Activated CD4-positive, CD25-positive, alpha-beta regulatory T cell (primary cell): ENCODE measurements at places on chromosomes 2 and 18.

DNA sequence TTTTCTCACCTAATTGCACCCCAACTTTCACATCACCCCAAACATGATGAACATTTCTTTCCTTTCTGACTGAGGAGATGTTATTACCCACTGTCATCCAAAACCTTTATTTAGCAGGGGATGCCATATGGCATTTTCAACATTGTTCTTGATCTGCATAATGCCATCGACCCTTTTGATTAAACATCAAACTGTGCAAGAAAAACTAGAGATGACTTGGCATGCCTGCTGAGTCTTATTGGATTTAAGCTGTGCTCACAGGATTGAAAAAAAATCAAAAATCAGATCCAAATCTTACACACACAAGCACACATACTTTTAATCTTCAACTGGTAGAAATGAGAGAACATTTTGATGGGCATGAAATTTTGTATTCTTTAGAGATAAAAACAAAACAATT is 536.0 kb downstream of the TMX3 start:
- no peak for DNase-seq

GRCh38 chr2:26696351-26696816 is 3.9 kb downstream of the KCNK3 start:
- no peak for DNase-seq

DNA sequence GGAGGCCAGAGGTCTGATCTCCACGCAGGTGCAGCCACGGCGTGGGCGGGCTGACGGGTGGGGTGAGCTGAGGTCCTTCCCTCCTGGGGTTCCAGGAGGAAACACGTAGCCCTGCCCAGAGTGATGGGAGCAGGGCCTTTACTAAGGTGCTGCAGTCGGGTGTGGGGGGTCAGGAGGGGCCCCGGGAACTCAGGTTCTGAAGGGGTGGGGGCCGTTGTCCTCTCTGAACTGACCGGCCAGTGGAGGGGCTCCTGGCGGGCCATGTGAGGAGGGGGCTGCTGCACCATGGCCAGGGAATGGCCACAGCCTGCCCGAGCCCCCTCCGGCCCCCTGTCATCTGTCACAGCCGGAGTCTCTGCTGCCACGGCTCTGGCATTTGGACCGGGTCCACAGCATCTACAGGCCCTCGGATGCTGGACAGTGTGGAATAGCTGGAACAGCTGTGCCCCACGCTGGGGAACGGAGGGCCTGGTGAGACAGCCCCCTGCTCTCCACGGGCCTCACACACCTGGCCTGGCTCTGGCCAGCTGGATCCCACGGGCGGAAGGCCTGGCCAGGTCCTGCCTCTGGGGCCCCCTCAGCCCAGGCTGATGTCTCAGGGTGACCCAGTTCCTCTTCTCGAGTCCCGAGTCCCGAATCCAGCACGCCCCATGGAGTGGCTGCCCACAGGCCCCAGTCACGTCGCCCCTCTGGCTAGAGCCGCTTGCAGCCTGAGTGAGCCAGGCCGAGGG is 145.6 kb upstream of the GPC1 start:
- no peak for DNase-seq

- no peak for DNase-seq
These were observed 115.6 kb downstream of the PPP1R1C start for GRCh38 chr2:182101263-182101662.

DNA sequence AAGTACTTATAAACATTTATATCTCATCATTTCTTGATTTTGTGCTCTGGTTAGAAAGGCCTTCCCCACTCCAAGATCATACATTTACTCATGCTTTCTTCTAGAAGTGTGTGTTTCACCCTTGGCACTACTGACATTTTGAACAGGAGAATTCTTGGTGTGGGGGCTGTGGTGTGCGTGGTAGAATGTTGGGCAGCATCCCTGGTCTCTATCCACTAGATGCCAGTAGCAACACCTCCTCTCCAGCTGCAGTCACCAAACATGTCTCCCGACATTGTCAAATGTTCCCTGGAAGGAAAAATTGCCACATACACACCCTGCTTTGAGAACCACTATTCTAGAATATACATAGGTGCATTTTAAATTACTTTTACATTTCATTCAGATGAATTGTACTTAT is 8.7 kb upstream of the TGIF1 start:
- no peak for DNase-seq

DNA sequence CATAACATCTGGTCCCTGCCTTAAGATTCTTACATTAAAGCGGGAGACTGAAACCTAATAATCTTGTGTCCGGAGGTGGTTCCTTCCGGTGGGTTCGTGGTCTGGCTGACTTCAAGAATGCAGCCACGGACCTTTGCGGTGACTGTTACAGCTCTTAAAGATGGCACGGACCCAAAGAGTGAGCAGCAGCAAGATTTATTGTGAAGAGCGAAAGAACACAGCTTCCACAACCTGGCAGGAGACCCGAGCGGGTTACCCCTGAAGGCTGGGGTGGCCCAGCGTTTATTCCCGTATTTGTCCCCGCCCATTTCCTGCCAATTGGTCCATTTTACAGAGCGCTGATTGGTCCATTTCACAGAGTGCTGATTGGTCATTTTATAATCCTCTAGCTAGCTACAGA is 122.3 kb upstream of the SIX2 start:
- DNase-seq: no peak

GRCh38 chr2:149021271-149021719 is 17.2 kb upstream of the LYPD6B start:
- DNase-seq: no peak

GRCh38 chr2:208570066-208570465 is 163.5 kb downstream of the PTH2R start:
- DNase-seq: no peak

GRCh38 chr18:9215221-9215933 is 78.8 kb downstream of the ANKRD12 start:
- DNase-seq: no peak

- DNase-seq: no peak
These were observed 25.4 kb downstream of the SH3BP4 start for GRCh38 chr2:234977228-234977679.

DNA sequence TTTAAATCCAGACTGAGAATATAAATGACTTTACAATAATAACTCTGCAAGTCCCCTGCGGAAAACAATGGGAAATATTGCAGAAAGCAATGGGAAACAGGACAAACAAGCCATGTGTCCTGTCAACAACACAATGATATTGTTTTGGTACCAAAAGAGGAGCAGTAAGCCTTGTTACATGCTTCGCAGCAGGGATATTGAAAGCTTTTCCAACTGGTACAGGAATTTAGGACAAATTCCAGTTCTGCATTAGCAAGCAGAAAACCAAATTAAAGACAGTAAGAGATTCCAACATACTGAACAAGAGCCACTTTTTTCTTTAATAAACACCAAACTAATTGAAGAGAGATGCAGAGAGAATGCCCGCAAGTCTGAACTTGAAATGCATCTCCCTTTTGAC is 30.0 kb downstream of the FRZB start:
- no peak for DNase-seq

DNA sequence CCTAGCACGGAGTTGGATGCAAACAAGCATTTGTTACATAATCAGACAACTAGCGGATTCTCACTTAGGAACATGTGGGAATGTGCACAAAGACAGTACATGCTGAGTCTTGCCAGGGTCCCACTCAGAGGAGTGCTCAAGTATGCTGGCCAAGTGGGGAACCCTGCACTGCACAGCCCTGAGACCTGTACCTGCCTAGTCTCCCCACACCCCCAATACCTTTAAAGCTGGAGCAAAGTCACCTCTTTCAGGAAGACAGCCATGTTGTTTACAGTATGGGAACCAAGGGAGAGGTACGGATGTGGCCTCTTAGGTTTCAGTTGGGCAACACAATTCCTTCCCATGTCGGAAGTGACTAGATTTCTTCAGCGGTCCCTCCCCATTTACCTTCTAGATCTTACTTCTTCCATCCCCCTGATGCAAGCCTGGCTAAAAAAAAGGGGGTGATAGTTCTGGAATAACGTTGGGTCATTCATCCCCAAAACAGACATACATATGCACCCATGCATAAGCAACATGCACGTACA is 10.7 kb downstream of the CXCR1 start:
- no peak for DNase-seq

GRCh38 chr18:14179306-14179705 is 47.1 kb upstream of the ZNF519 start:
- no peak for DNase-seq

GRCh38 chr2:127599211-127599610 is 46.7 kb upstream of the GPR17 start:
- no peak for DNase-seq
